Activated CD8-positive, alpha-beta memory T cell treated with anti-CD3 and anti-CD28 coated beads, Interleukin-2, amount 50 U/mL, for 4 hours (primary cell): ENCODE measurements at places on chromosomes 4 and X.

- no peak for DNase-seq
Observed at GRCh38 chrX:17559728-17560379, 177.4 kb upstream of the SCML1 start.

DNA sequence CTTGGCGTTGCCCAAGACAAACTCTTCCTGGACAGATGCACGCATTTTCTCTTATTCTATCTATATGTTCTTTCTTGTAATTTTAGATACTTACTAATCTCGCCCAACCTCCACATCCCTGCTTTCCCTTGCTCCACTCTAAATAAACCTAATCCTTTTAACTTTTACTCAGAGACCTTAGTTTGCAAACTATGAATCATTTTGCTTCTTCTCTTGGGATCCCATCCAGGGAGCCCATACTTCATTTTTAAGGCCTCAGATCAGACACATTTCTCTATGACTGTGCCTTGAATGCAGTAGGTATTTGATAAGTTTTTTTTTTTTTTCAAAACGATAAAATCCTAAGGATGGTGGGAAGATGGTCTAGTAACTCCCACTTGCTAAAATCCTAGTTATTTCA lies 353.8 kb upstream of the HAND2 start:
- no peak for DNase-seq

- no peak for DNase-seq
Observed at GRCh38 chrX:68892651-68893050, 63.8 kb downstream of the EFNB1 start.

DNA sequence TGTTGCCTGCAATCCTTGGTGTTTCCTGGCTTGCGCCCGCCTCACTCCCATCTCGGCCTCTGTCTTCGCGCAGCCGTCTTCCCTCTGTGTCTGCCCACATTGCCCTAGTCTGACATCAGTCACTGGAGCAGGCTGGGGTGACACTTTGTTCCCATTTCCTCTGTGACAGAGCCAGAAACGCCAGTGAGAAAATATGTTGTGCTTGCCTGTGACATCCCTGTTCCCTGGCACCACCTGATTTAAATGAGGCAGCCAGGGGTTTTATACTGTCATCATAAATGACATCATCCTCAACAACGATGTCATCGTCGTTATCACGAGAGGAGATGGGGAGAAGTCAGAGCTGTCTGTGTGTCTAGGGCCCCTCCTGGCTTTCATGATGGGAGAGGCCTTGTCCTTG lies 29.1 kb downstream of the ZNF185 start:
- no peak for DNase-seq

DNA sequence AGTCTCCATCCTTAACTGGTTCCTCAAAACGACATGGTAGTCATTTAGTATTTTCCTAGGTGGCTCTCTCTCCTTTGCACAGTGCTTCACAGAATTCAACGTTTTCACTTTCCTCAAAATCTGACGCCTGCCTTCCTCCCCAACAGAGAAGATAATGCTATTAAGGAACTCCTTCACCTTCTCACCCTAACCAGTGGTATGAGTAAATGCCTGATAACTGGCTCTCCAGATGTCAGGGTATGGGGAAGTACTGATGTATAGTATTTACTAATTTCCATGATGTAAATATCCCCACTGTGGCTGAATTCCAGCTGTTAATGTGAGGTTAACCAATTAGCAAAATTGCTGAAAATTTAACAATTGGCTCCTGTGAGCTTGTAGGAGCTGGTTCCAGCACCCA lies 28.8 kb upstream of the NSUN7 start:
- no peak for DNase-seq

DNA sequence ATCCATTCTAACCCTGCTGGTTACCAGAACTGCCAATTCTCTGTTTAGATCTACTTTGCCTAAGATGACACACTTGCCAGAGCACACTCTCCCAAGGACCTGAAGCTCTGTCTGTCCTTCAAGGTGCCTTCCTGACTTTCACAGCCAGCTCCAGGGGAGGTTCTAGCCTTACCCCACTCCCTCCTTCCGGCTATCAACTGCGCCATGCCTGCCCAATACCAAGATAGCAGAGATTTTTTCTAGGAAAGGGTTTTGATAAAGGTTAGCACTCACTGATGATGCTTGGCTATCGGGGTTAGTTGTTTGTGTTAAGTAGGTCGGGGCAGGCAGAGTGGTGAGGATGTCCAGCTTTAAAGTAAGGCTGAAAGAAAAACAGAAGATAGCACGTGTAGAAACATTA lies 14.3 kb downstream of the ALPK1 start:
- no peak for DNase-seq

DNA sequence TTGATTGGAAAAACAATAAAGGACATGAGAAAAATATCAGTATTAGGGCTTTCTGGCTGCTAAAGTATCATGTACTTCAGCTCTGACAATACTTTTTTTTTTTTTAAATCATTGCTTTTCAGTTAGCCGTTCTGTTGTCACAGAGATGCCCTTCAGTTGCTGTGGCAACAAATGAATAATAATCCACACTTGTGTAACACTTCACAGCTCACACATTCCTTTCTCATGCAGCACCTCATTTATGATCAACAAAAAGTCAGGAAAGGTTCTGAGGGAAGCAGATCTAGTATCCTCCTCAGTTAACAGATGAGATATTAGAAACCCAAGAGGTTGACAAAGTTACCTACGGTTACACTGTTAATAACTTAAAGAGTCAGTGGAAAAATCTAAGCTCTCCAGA lies 444.2 kb upstream of the SLIT2 start:
- DNase-seq: no peak
